Activated B cell treated with CpG ODN at 0.5 μM for 24 hours (primary cell): ENCODE measurements at places on chromosomes 16 and 17. TPM values are rescaled to one million over a fixed set of nuclear protein-coding genes. Genes with fewer than 3 reads are reported as not detected.
A peak's percentile ranks its signal among the peaks of the same experiment; 100 is the strongest.

DNA sequence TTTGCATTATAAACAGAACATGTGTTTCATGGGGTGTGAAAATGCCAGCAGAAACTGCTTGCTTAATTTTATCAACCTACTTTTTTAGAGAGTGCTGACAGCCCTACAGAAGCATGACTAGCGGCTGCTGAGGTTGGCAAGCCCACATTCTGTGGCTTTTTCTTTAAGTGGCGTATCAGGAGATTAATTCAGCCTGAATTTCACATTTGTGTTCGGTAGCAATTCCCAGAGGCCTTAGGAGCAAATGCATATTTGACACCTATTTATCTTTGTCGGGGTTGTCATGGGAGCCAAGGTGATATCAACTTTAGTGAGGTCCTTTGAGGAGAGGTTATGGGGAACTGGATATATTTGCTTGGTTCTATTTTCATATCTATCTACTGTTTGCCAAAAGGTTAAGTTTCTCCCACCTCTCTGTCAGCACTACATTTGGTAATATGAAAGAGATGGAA lies 140.9 kb downstream of the KCNJ2 start:
- no peak for DNase-seq
- no peak overlapping the region for H3K27ac ChIP-seq
- no peaks in the 10 kb centered on the region for H3K27me3 ChIP-seq
- no peak overlapping the region for H3K4me3 ChIP-seq
- H3K4me1 ChIP-seq, result no peaks in the 10 kb centered on the region

The C1QL1 gene
- not detected in 2 replicates for total RNA-seq

The C16orf96 gene
- 0.13 and 0.15 TPM in 2 replicates for total RNA-seq

DNA sequence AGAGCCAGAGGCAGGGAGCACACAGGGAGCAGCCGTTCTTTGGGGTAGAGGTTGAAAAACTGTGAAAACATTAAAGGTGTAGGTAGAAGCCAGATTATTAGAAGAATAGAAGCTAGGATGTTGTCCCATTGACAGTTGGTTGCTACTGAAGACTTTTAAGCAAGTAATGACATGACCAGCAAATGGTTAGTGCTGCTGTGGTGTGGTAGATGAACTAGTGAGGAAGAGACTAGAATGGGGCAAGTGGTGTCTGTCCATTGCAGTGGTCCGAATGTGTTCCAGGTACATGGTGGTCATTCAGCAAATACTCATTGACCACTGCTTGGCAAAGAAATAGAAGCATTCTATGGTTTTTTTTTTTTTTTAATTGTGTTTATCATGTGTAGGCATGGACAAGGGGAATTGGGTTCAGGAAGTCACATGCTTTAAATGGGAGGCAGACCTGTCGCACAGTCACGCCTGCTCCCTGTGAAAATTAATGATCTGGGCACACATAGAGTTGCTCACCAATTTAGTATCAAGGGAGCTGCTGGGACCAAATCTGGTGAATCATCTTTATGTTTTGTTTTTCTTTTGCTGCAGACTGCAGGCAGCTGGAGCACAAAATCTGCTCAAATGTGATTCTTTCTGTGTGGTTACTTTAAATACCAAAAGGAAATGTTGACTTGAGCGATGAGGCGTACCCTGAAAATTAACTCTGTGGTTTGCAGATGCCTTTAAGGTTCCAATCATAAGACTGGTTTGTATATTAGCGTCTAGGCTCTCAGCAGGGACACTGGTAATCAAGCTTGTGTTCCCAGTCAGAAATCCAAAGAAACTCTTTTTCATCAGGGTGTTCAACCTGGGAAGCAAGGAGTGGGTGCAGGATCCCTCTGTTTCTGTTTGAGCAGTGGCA lies 30.7 kb downstream of the YPEL2 start:
- peak overlapping the region; percentile 87 for H3K27ac ChIP-seq
- no peaks in the 10 kb centered on the region for H3K27me3 ChIP-seq
- no peak for DNase-seq
- H3K4me1 ChIP-seq, result peaks cover 84% of the 10 kb centered on the region
- peak overlapping the region; percentile 42 for H3K4me3 ChIP-seq
- peaks cover 11% of the 10 kb centered on the region for H3K36me3 ChIP-seq

DNA sequence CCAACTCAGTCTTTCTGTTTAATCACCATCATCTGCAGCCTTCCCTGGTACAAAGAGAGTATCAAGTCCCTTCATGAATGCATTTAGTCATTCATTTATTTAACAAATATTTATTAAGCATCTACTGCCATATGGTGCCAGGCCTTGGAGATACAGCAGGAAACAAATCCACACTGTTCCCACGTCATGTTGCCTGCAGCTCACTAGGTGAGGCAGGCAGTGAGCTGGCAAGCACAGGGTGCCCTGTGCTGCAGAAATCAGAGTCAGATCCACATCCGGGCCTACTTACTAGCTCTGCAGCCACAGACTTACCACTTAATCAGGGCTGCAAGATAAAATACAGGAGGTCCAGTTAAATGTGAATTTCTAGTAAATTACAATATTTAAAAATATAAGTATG lies 38.5 kb upstream of the CES5A start:
- H3K36me3 ChIP-seq, result no peaks in the 10 kb centered on the region
- no peak for DNase-seq
- no peak overlapping the region for H3K4me3 ChIP-seq
- H3K27me3 ChIP-seq, result peaks cover 21% of the 10 kb centered on the region
- H3K4me1 ChIP-seq, result no peaks in the 10 kb centered on the region

DNA sequence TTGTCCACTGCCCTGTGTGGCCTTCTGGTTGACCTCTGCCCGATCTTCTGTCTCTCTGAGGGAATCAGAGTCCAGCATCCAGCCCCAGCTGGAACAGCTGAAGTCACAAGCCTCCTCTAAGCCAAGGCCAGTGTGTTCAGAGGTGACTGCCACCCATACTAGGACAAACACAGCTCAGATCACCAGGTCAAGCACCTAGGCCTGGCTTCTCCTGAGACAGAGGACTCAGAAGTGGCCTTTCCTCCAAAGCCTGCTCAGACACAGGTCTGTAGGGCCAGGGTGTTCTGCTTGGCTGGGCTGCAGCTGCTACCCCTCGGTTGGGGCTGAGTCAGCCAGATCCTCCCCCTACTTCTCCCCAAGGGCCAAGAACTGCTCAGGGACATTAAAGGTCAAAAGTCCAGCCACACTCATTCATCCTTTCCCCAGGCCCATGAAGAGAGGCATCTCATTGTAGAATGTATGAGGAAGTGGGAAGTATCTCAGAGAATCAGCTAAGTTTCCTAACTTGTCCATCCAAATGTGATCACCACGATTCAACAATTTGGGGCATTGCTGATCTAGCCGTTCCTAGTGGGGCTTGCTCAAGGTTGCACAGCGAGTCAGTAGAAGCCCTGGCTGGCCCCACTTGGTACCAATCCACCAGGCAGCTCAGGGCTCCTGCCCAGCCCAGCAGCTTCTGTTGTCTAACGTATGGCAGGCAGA lies 7.6 kb downstream of the SLC46A1 start:
- H3K27ac ChIP-seq, result peak overlapping the region; percentile 20
- peaks cover 19% of the 10 kb centered on the region for H3K36me3 ChIP-seq
- H3K27me3 ChIP-seq, result no peaks in the 10 kb centered on the region
- DNase-seq, result no peak

DNA sequence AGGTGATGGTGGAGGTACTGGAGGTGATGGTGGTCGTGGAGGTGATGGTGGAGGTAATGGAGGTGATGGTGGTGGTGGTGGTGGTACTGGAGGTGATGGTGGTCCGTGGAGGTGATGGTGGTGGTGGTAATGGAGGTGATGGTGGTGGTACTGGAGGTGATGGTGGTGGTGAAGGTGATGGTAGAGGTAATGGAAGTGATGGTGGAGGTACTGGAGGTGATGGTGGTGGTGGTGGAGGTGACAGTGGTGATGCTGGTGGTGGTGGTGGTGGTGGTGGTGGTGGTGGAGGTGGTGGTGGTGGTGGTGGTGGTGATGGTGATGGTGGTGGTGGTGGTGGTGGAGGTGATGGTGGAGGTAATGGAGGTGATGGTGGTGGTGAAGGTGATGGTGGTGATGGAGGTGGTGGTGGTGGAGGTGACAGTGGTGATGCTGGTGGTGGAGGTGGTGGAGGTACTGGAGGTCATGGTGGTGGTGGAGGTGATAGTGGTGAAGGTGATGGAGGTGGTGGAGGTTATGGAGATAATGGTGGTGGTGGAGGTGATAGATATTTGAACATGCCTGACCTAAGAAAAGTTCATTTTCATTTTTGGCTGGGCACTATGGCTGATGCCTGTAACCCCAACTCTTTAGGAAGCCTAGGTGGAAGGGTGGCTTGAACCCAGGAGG lies 55.0 kb downstream of the RNF213 start:
- H3K27me3 ChIP-seq, result no peaks in the 10 kb centered on the region
- H3K4me3 ChIP-seq, result no peak overlapping the region
- no peak for DNase-seq
- peaks cover 72% of the 10 kb centered on the region for H3K36me3 ChIP-seq
- no peak overlapping the region for H3K27ac ChIP-seq
- H3K4me1 ChIP-seq, result no peaks in the 10 kb centered on the region

DNA sequence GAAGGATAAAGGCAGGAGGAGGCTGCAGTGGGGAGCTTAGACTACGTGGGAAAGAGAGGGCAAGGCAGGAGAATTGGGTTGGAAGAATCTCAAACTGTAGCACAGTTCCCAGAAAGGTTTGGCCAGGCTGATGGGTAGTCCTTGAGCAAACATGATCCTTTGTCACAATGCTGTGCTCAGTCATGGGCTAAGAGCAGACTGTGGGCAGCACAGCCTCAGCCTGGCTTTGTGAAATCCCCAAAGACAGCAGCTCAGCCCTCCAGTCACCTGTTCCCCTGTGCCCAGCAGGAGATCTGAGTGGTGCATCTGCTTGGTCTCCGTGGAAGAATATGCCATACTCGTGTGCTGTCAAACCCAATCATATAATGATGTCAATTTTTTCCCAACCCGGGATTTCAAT lies 10.6 kb upstream of the ENGASE start:
- no peaks in the 10 kb centered on the region for H3K36me3 ChIP-seq
- no peak for DNase-seq
- H3K4me1 ChIP-seq, result peaks cover 1% of the 10 kb centered on the region
- H3K27me3 ChIP-seq, result peaks cover 7% of the 10 kb centered on the region
- H3K4me3 ChIP-seq, result no peak overlapping the region
- no peak overlapping the region for H3K27ac ChIP-seq

The NUDT7 gene
- 4.0 and 4.7 TPM in 2 replicates for total RNA-seq

The MT3 gene
- total RNA-seq, result not detected in 2 replicates

DNA sequence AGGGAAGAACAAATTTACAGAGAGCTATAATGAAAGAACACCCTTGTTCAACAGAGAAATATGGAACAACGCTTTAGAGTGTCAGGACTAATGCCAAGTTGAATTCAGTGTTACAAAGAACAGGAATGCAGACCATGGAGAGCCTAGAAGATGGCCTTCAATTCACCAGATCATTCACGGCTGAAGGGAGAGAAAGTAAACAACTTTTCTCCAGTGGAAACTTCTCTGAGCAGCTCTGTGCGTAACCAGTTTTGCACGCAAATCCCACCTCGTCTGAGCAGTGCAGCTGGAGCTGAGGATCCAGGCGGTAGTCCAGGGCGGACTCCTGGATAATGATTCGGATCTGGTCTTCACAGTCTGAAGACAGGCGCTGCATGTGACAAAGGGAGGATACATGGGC lies 40.5 kb upstream of the CLEC18B start:
- DNase-seq, result no peak
- H3K4me3 ChIP-seq, result no peak overlapping the region
- H3K36me3 ChIP-seq, result peaks cover 86% of the 10 kb centered on the region
- H3K4me1 ChIP-seq, result peaks cover 16% of the 10 kb centered on the region

- peak; percentile 23 for DNase-seq
- no peaks in the 10 kb centered on the region for H3K36me3 ChIP-seq
- H3K4me1 ChIP-seq, result peaks cover 8% of the 10 kb centered on the region
- H3K27me3 ChIP-seq, result peaks cover 21% of the 10 kb centered on the region
Measured at GRCh38 chr17:9115214-9116191, 94.2 kb downstream of the NTN1 start.

DNA sequence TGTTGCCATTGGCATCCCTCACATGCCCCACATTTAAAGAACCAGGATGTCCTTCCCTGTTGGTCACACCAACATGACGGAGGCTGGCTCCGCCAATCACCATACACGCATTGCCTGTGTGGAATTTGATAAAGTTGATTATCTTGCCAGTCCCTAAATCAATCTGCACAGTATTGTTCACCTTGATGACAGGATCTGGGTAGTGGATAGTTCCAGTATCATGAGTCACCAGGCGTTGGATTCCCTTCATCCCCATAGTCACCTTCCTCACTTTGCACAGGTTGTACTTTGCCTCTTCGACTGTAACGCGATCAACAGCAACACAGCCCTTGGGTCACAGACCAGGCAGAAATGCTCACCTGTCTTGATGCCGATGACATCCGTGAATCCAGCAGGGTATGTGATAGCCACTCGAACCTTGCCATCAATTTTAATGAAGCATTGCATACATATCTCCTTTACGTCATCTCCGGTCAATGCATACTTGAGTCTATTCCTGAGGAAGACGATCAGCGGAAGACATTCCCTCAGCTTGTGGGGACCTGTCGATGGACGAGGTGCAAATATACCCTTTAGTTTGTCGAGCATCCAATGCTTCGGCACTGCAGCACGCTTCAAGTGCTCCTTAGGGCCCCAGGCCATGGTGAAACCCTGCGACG lies 14.2 kb downstream of the CTRB2 start:
- peaks cover 32% of the 10 kb centered on the region for H3K27me3 ChIP-seq
- H3K4me1 ChIP-seq, result no peaks in the 10 kb centered on the region
- H3K36me3 ChIP-seq, result no peaks in the 10 kb centered on the region
- DNase-seq, result no peak
- H3K4me3 ChIP-seq, result no peak overlapping the region

- H3K27me3 ChIP-seq, result peaks cover 15% of the 10 kb centered on the region
- H3K4me3 ChIP-seq, result no peak overlapping the region
- no peaks in the 10 kb centered on the region for H3K36me3 ChIP-seq
- H3K27ac ChIP-seq, result no peak overlapping the region
- peak; percentile 78 for DNase-seq
Measured at GRCh38 chr16:4288148-4288921, 15.5 kb upstream of the TFAP4 start.

GRCh38 chr17:41932816-41933389 lies 2.5 kb downstream of the ODAD4 start:
- H3K4me3 ChIP-seq, result no peak overlapping the region
- DNase-seq, result no peak
- peaks cover 28% of the 10 kb centered on the region for H3K4me1 ChIP-seq
- peak overlapping the region; percentile 14 for H3K27ac ChIP-seq
- no peaks in the 10 kb centered on the region for H3K27me3 ChIP-seq
- H3K36me3 ChIP-seq, result peaks cover 4% of the 10 kb centered on the region

The SLC35G6 gene
- total RNA-seq, result not detected in 2 replicates

The TNK1 gene
- 3.5 and 5.8 TPM in 2 replicates for total RNA-seq

The TOM1L2 gene
- 15.2 and 18.3 TPM in 2 replicates for total RNA-seq

- no peak overlapping the region for H3K4me3 ChIP-seq
- H3K27me3 ChIP-seq, result peaks cover 6% of the 10 kb centered on the region
- H3K36me3 ChIP-seq, result no peaks in the 10 kb centered on the region
- H3K4me1 ChIP-seq, result peaks cover 4% of the 10 kb centered on the region
Measured at GRCh38 chr17:55518510-55518909, 7.3 kb upstream of the SMIM36 start.

- peaks cover 34% of the 10 kb centered on the region for H3K36me3 ChIP-seq
- peaks cover 17% of the 10 kb centered on the region for H3K4me1 ChIP-seq
- no peak for DNase-seq
- no peak overlapping the region for H3K27ac ChIP-seq
- no peaks in the 10 kb centered on the region for H3K27me3 ChIP-seq
Measured at GRCh38 chr16:53864819-53865493, 161.0 kb downstream of the FTO start.

The PLEKHH3 gene
- total RNA-seq, result 0.80 and 1.4 TPM in 2 replicates

The MYO1D gene
- 24.6 and 27.7 TPM in 2 replicates for total RNA-seq

The SMIM36 gene
- not detected in 2 replicates for total RNA-seq

- H3K27ac ChIP-seq, result no peak overlapping the region
- no peak overlapping the region for H3K4me3 ChIP-seq
- peaks cover 66% of the 10 kb centered on the region for H3K36me3 ChIP-seq
- H3K27me3 ChIP-seq, result no peaks in the 10 kb centered on the region
- no peaks in the 10 kb centered on the region for H3K4me1 ChIP-seq
Measured at GRCh38 chr16:10419701-10420100, 33.8 kb downstream of the ATF7IP2 start.

- peaks cover 2% of the 10 kb centered on the region for H3K27me3 ChIP-seq
- H3K36me3 ChIP-seq, result no peaks in the 10 kb centered on the region
- H3K4me1 ChIP-seq, result no peaks in the 10 kb centered on the region
- H3K27ac ChIP-seq, result no peak overlapping the region
Measured at GRCh38 chr17:65627891-65628643, 66.6 kb upstream of the AXIN2 start.
